ENCODE measurements at places on chromosomes 5 and 9. TPM values are rescaled to one million over a fixed set of nuclear protein-coding genes. Genes with fewer than 3 reads are reported as not detected.

- peak overlapping the region; percentile 38 for H3K4me3 ChIP-seq
- no peaks in the 10 kb centered on the region for H3K36me3 ChIP-seq
- peaks cover 10% of the 10 kb centered on the region for H3K4me1 ChIP-seq
- H3K27ac ChIP-seq = peak overlapping the region; percentile 10
- H3K27me3 ChIP-seq = no peaks in the 10 kb centered on the region
Measured at GRCh38 chr5:142324136-142324870, 518 bp downstream of the SPRY4 start.

GRCh38 chr9:128846680-128847030 lies 17.1 kb upstream of the SPOUT1 start:
- H3K27ac ChIP-seq = no peak overlapping the region
- DNase-seq = no peak
- H3K4me3 ChIP-seq = no peak overlapping the region
- no peaks in the 10 kb centered on the region for H3K27me3 ChIP-seq

DNA sequence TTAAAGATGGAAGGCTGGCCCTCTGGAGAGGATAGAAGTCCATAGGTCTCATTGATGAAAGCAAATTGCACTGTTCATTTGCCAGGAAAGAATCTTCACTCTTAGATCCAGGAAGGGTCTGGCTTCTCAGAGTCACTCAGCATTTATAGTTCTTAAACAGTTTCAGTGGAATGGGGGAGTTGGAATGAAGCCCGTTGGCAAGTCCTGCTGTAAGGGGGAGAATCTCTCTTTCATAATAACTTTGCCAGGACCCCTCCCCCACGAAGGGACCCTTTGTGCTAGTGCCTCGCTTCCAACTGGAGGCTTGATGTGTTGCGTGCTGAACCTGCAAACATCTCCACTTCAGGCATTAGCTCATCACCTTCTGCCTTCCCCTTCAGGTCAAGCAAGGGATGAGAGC lies 57.1 kb downstream of the ENTREP1 start:
- DNase-seq = no peak
- peaks cover 4% of the 10 kb centered on the region for H3K4me1 ChIP-seq
- H3K4me3 ChIP-seq = no peak overlapping the region
- H3K36me3 ChIP-seq = no peaks in the 10 kb centered on the region
- H3K27ac ChIP-seq = no peak overlapping the region

DNA sequence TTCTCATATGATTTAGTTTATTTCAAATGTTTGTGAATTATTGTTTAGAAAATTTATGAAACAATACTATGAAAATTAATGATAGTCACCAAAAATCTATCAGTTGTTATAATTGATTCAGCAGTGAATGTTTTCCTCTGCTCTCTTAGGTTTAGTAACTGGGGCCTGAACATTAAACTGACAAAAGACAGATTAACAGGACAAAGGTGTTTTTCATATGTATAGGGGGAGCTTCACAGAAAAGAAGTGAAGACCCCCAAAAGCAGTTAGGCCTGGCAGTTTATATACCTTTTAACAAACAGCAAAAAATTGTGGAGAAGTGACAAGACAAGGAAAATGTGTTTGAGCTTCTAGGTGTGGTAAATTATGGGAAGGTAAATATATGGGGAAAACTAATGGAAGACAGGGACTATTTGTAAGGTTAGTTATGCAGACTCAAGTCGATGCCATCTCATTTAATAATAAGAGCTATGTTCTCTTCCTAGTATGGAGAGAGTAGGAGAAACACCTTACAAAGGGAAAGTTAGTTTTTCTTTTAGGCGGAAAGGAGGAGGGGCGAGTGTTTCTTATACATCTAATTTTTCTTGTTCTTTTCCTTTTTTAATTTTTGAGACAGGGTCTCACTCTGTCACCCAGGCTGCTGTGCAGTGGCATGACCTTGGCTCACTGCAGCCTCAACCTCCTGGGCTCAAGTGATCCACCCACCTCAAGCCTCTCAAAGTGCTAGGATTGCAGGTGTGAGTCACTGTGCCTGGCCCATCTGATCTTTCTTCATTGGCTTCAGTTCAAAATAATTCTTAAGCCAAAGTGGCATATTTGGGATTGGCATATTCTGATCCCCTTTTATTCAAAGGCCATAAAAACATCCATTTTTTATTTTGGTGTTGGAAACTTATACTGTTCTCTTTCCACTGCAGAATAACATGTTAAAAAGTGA lies 77.8 kb downstream of the C9orf153 start:
- H3K4me3 ChIP-seq = no peak overlapping the region
- H3K27ac ChIP-seq = no peak overlapping the region
- no peaks in the 10 kb centered on the region for H3K36me3 ChIP-seq
- H3K4me1 ChIP-seq = peaks cover 2% of the 10 kb centered on the region

GRCh38 chr5:139392324-139392677 lies 2.6 kb upstream of the MZB1 start:
- no peak for DNase-seq
- H3K27ac ChIP-seq = no peak overlapping the region
- no peak overlapping the region for H3K4me3 ChIP-seq
- peaks cover 5% of the 10 kb centered on the region for H3K27me3 ChIP-seq
- no peaks in the 10 kb centered on the region for H3K36me3 ChIP-seq
- H3K4me1 ChIP-seq = peaks cover 9% of the 10 kb centered on the region

FGF18 gene
- 0.32 TPM for total RNA-seq

ARRDC1 gene
- 13.3 TPM for total RNA-seq

RAD17 gene
- total RNA-seq = 11.9 TPM

Measured in ovary (tissue), 10 donors.